ENCODE measurements at places on chromosomes 4 and X.

DNA sequence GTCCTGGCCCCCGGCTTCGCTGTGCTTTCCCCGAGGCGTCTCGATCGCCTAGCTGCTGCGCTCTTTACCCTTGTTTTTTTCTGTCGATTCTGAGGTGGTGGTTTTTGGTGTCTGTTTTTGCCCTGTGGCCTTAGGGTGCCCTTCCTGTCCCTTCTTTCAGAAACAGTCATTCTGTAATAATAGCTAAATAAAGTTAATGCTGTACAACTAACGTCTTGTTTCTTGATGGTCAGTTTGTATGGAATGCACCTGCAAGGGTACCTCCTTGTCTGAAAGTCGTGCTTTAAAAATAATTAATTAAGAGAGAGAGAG lies 686 bp downstream of the FIP1L1 start:
- DNase-seq: no peak

- no peak for DNase-seq
Observed at GRCh38 chr4:56444719-56445118, 8.7 kb downstream of the PAICS start.

- no peak for DNase-seq
Observed at GRCh38 chrX:136209016-136209738, 42.0 kb downstream of the MAP7D3 start.

- DNase-seq: no peak
Observed at GRCh38 chr4:159232465-159233106, 129.7 kb downstream of the RAPGEF2 start.

DNA sequence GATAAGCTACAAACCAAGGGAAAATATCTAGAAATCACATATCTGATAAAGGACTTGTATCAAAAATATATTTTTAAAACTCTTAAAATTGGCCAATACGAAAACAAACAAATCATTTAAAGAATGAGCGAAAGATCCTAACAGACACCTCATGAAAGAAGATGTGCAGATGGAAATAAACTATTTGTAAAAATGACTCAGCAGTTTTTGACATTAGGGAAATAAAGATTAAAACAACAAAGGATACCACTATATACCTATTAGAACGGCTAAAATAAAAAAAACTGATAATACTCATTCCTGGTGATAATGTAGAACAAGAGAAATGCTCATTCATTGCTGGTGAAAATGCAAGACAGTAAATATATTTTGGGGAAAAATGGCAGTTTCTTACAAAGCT lies 506.4 kb downstream of the KLHL4 start:
- DNase-seq: no peak

- DNase-seq: no peak
Observed at GRCh38 chrX:13662355-13662791, 9.4 kb downstream of the TCEANC start.

- DNase-seq: no peak
Observed at GRCh38 chr4:147768113-147768512, 36.2 kb downstream of the ARHGAP10 start.

- no peak for DNase-seq
Observed at GRCh38 chr4:25978327-25978726, 64.3 kb downstream of the SMIM20 start.

- no peak for DNase-seq
Observed at GRCh38 chrX:25015486-25016360, at the start of gene ARX. ARX (minus strand) TSS chrX:25015965; CDS start chrX:25015737, 228 bp downstream.

GRCh38 chrX:106917830-106918500 lies 2.2 kb upstream of the CLDN2 start:
- DNase-seq: no peak

- no peak for DNase-seq
Observed at GRCh38 chr4:5931526-5931925, 38.6 kb upstream of the CRMP1 start.

- DNase-seq: no peak
Observed at GRCh38 chrX:68232206-68232605, 201.1 kb downstream of the OPHN1 start.

DNA sequence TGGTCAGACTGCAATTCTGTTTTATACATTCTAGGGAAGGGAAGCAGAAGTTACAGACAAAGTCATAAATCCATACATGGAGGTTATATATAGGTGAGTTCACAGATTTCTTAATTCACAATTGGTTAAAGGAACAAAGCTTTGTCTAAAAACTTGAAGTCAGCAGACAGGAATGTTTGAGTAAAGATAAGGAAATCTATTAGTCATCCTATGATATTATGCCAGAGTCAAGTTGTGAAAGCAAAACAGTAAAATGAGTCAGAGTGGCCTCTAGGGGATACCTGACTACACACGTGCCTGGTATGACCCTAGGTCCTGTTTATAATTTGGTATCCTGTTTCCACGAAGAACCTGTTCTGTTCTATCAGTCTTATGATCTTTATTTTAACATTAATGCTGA lies 31.5 kb downstream of the ACTRT1 start:
- DNase-seq: no peak

GRCh38 chr4:3643518-3644433 lies 111.6 kb upstream of the LRPAP1 start:
- no peak for DNase-seq

- DNase-seq: no peak
Observed at GRCh38 chr4:42510225-42510624, 112.9 kb downstream of the SHISA3 start.

- no peak for DNase-seq
Observed at GRCh38 chr4:112552668-112553067, 36.7 kb upstream of the NEUROG2 start.
